ENCODE measurements at places on chromosomes 1 and 21.

DNA sequence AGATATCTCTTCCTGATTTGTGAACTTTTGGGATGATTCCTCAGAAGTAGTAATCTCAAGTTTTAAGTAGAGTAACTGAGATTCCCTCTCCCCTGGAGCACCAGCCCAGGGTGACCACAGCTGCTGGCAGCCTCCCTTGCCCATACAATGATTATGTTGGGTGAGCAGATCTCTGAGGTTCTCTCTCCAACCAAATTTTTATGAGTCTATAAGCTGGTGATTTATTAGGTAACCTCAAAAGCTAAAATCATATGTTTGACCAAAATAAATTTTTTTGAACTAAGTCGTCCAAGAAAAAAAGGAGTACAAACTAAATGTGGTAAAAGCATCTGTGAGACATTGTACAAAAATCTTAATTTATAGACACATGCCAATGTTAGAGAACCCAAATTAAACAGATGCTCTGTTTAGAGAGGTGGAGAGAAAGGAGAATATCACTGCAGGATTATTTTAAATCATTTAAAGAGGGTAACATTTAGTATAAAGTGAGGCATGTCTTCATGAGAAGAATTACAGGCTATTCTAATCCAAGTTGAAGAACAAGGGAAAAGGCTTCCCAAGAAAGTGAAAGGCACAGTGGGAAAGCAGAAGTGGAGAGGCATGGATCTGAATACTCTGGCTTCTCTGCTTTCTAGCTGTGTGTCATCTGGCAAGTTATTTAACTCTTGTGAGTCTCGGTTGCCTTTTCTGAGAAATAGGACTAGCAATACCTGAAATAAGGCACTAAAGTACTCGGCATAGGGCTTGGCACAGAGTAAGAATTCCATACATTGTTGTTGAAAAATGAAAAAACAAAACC, 2.5 kb downstream of the AKNAD1 start:
- no peak for DNase-seq

DNA sequence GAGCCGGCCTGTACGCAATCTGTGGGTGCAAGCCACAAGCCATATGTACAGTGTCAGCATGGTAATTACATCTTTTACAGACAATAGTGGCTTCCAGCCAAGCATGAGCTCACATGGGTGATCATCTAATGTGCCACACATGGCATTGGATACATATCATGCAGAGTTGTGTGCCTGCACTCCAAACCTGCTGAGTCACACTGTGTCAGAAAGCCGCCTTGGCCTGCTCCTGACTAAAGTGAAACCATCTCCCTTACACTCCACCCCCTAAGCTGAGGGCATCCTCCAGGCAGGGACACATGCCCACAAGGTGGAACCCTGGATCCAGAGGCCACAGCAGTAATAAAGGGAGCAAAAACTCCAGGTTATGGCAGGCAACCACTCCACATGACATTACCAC, 72.5 kb downstream of the KCNT2 start:
- DNase-seq, result peak; percentile 7

DNA sequence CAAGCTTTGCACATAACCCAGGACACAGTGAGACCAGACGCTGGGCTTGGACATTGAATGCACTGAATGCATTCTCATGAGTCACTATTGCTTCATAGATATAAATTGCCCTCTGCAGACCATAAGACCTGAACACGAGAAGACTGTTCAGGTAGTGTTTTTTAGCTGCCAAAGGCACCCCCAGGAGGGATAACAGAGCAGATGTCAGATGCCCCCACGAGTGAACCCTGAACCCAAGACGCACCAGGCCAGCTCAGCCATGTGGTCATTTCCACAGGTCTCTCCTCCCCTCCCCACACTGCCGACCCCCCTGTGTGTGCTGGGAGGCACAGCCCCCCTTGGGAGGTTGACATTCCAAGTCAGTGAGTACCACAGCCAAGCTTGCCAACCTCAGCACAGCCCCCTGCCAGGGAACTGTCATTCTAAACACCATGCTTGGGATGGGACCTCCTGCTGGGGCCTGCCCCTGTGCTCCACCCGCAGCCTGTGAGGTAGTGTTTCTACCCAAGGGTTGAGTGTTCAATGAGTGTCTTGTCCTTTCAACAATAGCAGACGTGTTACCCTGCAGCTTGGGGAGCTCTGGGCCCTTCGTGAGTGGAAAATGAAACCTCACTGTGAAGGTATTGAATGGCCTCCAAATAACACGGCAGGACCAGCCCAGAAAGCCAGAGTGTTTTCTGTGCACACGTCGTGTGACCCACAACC, 68.2 kb downstream of the PSMG1 start:
- DNase-seq, result no peak

GRCh38 chr1:231093156-231093922, 53.3 kb upstream of the FAM89A start:
- no peak for DNase-seq

GRCh38 chr1:53160924-53161378, 18.5 kb upstream of the SLC1A7 start:
- no peak for DNase-seq

- no peak for DNase-seq
These were observed 48.5 kb upstream of the CHRM3 start for GRCh38 chr1:239337799-239338430.

DNA sequence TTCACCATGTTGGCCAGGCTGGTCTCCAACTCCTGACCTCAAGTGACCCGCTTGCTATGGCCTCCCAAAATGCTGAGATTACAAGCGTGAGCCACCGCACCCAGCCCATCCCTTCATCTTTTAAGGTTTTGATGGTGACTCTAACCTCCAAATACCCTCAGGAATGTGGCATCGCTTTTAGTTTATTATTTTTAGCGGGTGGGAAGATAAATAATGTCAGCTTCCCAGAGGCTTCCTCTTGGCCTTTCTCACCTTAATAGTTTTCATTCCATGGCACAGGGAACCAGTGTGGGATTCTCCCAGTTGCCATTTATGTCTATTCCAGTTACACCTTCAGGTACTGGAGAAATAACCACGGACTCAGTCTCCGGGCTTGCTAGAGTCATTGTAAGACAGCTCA, 92.1 kb upstream of the LRRN2 start:
- DNase-seq, result no peak

- no peak for DNase-seq
These were observed 149.1 kb upstream of the L1TD1 start for GRCh38 chr1:62045574-62045973.

GRCh38 chr1:54010415-54011117, 7.4 kb downstream of the LDLRAD1 start:
- DNase-seq, result no peak

DNA sequence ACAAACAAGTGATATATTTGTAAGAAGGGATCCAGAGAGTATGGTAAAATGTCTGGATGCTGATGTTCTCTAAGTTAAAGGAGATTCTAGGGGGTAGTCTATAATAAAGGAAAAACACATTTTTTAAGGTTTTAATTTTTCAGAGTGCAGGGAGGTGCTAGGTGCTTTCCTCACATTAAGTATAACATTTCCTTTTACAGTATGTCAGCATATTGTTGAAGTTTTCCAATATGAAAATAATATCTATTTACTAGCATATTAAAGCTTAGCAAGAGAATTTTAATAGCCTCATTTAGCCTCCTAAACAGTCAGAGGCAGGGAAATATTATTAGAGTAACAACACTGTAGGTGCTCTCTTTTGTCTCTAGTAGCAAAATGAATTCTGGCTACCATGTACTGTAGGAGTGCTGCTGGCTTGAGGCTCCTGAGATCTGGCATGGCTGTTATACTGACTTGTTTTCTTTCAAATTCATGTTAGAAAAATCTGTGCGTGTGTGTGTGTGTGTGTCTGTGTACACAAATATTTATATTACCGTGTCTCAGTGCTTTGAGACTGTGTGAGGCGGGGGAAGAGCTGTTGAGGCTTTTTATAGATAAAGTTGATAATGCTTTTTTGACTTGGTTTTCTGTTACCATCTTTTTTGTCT, 71.0 kb downstream of the POU2F1 start:
- no peak for DNase-seq

- DNase-seq, result peak; percentile 38
These were observed 197.0 kb upstream of the EDN2 start for GRCh38 chr1:41681331-41682098.

DNA sequence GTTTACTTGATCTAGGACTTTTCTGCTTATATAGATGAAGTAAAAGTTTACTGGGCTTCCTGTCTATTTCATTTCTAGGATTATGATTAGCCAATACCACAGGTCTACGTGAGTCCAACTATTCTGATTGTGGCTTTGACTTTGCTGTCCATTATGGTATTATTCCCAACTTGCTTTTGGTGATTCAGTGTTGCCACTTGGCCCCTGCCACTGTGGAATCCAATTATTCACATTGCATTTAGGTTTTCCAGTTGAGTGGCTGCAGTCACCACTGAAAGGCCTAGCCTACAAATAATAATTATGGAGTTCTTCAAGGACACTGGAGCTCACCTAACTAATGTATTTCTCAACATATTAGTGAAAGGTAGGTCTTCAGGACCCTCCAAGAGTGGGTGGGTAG, 574.3 kb upstream of the USP24 start:
- no peak for DNase-seq

GRCh38 chr1:240385985-240386978, 225.7 kb downstream of the GREM2 start:
- DNase-seq, result peak; percentile 72

- no peak for DNase-seq
These were observed 49.1 kb downstream of the ATP2B4 start for GRCh38 chr1:203675596-203676347.

- DNase-seq, result no peak
These were observed 225.3 kb downstream of the TGFB2 start for GRCh38 chr1:218570456-218570855.

DNA sequence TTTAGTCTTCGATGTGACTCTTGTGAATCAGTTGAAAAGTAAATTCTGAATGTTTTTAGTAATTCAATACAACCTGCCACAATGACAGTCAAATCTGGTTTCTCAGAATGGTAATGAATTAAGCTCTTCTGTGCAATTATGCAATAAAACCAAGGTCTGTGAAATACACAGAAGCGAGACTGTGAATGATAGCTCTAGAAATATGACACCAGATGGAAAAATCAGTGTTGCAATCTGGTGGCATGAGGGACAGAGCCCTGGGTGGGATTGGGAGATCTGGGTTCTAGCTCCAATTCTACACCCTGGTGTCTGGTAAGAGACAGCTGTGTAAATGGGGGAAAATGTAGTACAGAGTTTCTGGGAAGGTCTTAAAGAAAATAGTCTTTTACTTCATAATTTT, 586.4 kb upstream of the ZRANB2 start:
- no peak for DNase-seq

DNA sequence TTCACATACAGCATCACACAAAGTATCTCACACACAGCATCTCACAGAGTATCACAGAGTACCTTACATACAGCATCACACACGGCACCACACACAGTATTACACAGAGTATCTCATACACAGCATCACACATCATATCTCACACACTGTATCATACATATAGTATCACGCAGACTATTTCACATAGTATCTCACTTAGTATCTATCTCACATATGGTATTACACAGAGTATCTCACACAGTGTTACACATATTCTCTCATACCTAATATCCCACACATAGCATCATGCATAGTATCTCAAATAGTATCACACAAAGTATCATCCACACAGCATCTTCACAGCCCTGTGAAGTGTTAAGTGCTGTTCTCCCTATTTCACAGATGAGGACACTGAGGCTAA, 121.5 kb upstream of the RAB4A start:
- DNase-seq, result no peak

DNA sequence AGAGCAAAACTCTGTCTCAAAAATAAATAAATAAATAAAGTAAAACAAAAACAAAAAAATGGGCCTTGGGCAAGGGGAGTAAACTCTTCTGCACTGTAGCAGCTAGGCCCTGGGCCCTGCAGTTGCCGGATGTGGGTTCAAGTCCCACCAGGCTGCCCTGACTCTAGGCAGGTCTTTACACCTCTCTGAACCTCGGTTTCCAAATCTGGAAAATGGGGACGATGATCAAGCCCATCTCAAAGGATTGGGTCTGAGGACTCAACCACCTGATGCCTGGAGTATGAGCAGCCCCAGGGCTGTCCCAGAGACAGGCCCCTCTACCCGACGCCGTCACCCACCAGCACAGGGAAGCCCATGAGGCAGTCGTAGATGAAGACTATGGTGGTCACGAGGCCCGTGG, 7.5 kb downstream of the GPR153 start:
- DNase-seq, result no peak

DNA sequence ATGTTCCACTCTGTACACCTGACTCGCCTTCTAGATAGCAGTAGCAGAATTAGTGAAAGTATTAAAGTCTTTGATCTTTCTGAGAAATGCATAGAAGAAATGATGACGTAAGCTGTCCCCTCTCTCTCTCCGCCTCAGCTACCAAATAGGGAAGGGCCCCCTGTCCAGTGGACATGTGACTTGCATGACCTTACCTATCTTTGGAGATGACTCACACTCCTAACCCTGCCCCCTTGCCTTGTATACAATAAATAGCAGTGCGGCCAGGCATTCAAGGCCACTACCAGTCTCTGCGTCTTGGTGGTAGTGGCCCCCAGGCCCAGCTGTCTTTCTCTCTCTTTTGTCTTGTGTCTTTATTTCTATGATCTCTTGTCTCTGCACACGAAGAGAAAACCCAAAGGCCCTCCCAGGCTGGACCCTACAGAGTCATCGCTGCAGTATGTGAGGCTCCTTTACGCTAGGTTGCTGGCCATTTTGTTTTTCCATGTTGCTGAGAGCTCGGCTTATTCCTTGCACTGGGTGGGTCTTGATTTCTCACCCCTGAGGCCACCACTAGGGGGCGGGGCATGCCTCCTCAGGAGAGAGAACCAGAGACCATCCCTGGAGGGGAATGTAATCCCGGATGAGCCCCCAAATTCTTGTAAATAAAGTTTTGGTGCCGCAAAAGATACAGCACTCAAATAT, 16.0 kb upstream of the ZBTB8B start:
- DNase-seq, result no peak
